GM23248 (cell line): ENCODE measurements at places on chromosomes 1 and 21. TPM values are rescaled to one million over a fixed set of nuclear protein-coding genes. Genes with fewer than 3 reads are reported as not detected.

The OR2T11 gene
- not detected in 2 replicates for polyA plus RNA-seq

The STMN1 gene
- 299 and 301 TPM in 2 replicates for polyA plus RNA-seq

The GBP6 gene
- not detected in 2 replicates for polyA plus RNA-seq

The C1orf116 gene
- not detected in 2 replicates for polyA plus RNA-seq

The RPTN gene
- polyA plus RNA-seq = 0.05 TPM in 1 of 2 replicates, not detected in the other

The OR10Z1 gene
- not detected in 2 replicates for polyA plus RNA-seq

The SH2D2A gene
- 0.43 and 0.96 TPM in 2 replicates for polyA plus RNA-seq

The NPPA gene
- not detected in 2 replicates for polyA plus RNA-seq

The TCHH gene
- polyA plus RNA-seq = 0.08 and 0.11 TPM in 2 replicates

The ILF2 gene
- 174 and 178 TPM in 2 replicates for polyA plus RNA-seq

The CR1L gene
- not detected in 2 replicates for polyA plus RNA-seq

The MTARC1 gene
- 0.66 and 2.6 TPM in 2 replicates for polyA plus RNA-seq

The OR2L5 gene
- polyA plus RNA-seq = not detected in 2 replicates

The SPRR5 gene
- not detected in 2 replicates for polyA plus RNA-seq

The CYP4A22 gene
- polyA plus RNA-seq = not detected in 2 replicates

The CCDC190 gene
- polyA plus RNA-seq = not detected in 2 replicates

The CFHR4 gene
- polyA plus RNA-seq = not detected in 2 replicates

The GRIK1 gene
- not detected in 2 replicates for polyA plus RNA-seq

The AIDA gene
- 63.0 and 63.6 TPM in 2 replicates for polyA plus RNA-seq

The MYCL gene
- polyA plus RNA-seq = 0.34 TPM in 1 of 2 replicates, not detected in the other

The VWA5B1 gene
- not detected in 2 replicates for polyA plus RNA-seq

The CNIH3 gene
- polyA plus RNA-seq = 4.7 and 6.2 TPM in 2 replicates

The PLA2G5 gene
- 0.16 and 0.33 TPM in 2 replicates for polyA plus RNA-seq

The UFC1 gene
- 89.5 and 89.6 TPM in 2 replicates for polyA plus RNA-seq

The RGS1 gene
- not detected in 2 replicates for polyA plus RNA-seq

The OVAAL gene
- polyA plus RNA-seq = not detected in 2 replicates

The NASP gene
- 38.2 and 39.1 TPM in 2 replicates for polyA plus RNA-seq

The CLEC20A gene
- polyA plus RNA-seq = not detected in 2 replicates

The DNM3 gene
- 1.4 and 1.8 TPM in 2 replicates for polyA plus RNA-seq

The FCRL2 gene
- polyA plus RNA-seq = not detected in 2 replicates

The BMP8A gene
- polyA plus RNA-seq = not detected in 2 replicates

The MYBPH gene
- polyA plus RNA-seq = 0.34 and 0.89 TPM in 2 replicates

The SLC25A44 gene
- polyA plus RNA-seq = 15.4 and 16.4 TPM in 2 replicates

The PRR9 gene
- 0.30 and 0.47 TPM in 2 replicates for polyA plus RNA-seq

The HCRTR1 gene
- not detected in 2 replicates for polyA plus RNA-seq

The F13B gene
- not detected in 2 replicates for polyA plus RNA-seq

The KCNAB2 gene
- polyA plus RNA-seq = 3.9 TPM in 2 replicates

The ERG gene
- 1.2 and 1.3 TPM in 2 replicates for polyA plus RNA-seq

The F5 gene
- polyA plus RNA-seq = not detected in 2 replicates

The CMPK1 gene
- polyA plus RNA-seq = 141 and 144 TPM in 2 replicates

The C2CD4D gene
- polyA plus RNA-seq = 0.14 and 0.16 TPM in 2 replicates

The PLA2G2D gene
- polyA plus RNA-seq = not detected in 2 replicates

The ZNF644 gene
- polyA plus RNA-seq = 34.1 and 34.5 TPM in 2 replicates

The CR2 gene
- not detected in 2 replicates for polyA plus RNA-seq

The NR1I3 gene
- polyA plus RNA-seq = 0.70 TPM in 1 of 2 replicates, not detected in the other

The AIRE gene
- polyA plus RNA-seq = not detected in 2 replicates

The GNG12 gene
- polyA plus RNA-seq = 265 TPM in 2 replicates

The GNL2 gene
- polyA plus RNA-seq = 65.4 and 67.1 TPM in 2 replicates

The CFHR1 gene
- polyA plus RNA-seq = 0.47 and 0.74 TPM in 2 replicates

The TAS1R1 gene
- polyA plus RNA-seq = not detected in 2 replicates

The PUSL1 gene
- 28.3 and 30.9 TPM in 2 replicates for polyA plus RNA-seq

The LCE1D gene
- not detected in 2 replicates for polyA plus RNA-seq

The NHLH1 gene
- polyA plus RNA-seq = 0.16 and 0.31 TPM in 2 replicates
